ENCODE measurements at places on chromosomes 3 and 15. TPM values are rescaled to one million over a fixed set of nuclear protein-coding genes. Genes with fewer than 3 reads are reported as not detected.

GRCh38 chr15:80902298-80902801 is 87.3 kb downstream of the MESD start:
- DNase-seq: no peak

DNA sequence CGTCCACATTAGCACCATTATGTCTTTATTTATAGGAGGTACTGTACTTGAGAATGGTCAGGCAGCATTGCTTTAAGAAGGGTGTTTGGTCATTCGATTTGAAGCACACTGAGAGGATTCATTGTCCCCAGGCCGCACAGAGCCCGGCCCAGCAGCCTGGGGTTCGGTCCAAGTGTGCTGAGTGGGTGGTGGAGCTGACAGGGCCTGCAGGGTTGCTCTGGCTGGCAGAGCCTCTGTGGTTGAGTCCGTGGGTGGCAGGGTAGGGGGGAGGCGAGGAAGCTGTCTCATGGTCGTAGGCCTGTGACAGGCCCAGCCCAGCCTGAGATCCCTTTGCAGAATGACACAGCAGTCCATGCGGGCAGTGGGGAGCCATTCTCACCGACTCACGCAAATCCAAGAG is 227.7 kb upstream of the TOPAZ1 start:
- DNase-seq: no peak

DNA sequence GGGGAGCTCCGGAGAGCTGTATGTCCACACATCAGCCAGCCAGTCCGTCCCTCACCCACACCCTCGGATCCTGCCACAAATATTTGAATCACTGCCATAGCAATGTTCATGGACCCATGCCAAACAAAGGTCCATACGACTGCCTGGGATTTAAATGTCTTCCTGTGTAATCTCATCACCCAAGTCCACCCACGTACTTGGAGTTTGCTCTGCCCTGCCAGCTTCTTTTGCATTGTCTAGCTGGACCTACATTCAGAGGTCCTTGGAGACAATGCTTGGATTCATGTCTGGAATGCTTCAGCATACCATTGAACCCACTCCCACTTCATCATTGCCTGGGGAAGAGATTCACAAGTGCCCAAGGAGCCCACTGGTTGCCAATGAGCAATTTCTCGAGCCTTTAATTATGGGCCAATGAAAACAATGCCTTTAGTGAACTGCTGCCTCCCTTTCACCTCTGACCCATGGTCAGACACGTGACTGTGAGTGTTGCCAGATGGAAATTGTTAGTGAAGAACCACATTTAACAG is 90.4 kb upstream of the PHLDB2 start:
- no peak for DNase-seq

- DNase-seq: peak; percentile 73
Measured at GRCh38 chr15:59329570-59330350, 42.9 kb downstream of the MYO1E start.

DNA sequence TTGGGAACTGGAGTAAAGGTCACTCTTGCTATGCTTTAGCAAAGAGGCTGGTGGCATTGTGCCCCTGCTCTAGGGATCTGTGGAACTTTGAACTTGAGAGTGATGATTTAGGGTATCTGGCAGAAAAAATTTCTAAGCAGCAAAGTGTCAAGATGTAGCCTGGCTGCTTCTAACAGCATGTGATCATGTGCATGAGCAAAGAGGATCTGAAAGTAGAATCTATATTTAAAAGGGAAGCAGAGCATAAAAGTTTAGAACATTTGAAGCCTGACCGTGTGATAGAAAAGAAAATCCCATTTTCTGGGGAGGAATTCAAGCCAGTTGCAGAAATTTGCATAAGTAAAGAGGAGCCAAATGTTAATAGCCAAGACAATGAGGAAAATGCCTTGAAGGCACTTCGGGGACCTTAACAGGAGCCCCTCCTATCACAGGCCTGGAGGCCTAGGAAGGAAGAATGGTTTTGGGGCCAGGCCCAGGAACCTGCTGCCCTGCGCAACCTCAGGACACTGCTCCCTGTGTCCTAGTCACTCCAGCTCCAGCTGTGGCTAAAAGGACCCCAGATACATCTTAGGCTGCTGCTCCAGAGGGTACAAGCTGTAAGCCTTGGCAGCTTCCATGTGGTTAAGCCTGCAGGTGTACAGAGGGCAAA is 212.2 kb upstream of the LINGO1 start:
- DNase-seq: no peak

- no peak for DNase-seq
Measured at GRCh38 chr3:9168241-9168741, 81.2 kb downstream of the SRGAP3 start.

- DNase-seq: no peak
Measured at GRCh38 chr3:16053794-16054193, 120.7 kb upstream of the GALNT15 start.

- DNase-seq: no peak
Measured at GRCh38 chr3:10600296-10600714, 94.9 kb upstream of the ATP2B2 start.

DNA sequence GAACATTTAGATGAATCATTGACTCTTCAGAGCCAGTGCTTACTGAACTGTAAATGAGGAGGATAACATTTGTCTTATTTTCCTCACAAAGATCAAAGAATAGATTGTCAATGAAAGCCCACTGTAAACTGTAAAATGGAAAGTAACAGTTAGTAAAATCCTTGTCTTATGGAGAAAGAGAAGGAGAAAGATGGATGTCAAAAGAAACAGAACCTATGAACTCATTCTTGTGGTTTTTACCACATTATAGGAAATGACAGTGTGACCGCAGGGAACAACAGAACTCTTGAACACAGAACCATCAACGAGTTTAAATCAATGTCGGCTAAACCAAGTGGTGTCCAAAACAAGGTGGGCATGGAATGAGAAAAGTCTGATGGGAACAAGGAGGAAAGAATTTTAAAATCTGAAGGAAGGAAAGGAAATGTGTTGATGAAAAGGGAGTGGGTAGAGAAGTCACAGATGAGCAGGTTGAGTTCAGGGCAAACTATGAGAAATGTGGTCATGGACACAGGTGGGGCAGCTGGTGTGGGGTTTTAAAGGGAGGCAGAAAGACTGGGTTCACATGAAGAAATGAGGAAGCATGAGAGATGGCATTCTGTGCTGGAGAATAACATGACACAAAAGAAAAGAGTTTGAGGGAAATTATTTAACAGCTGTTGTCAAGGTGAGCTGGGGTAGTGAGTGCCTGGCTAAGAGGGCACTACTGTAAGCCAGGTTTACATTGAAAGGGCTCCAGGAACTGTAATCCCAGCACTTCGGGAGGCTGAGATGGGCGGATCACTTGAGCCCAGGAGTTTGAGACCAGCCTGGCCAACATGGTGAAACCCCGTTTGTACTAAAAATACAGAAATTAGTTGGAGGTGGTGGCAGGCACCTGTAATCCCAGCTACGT is 42.4 kb upstream of the ETV5 start:
- DNase-seq: no peak

DNA sequence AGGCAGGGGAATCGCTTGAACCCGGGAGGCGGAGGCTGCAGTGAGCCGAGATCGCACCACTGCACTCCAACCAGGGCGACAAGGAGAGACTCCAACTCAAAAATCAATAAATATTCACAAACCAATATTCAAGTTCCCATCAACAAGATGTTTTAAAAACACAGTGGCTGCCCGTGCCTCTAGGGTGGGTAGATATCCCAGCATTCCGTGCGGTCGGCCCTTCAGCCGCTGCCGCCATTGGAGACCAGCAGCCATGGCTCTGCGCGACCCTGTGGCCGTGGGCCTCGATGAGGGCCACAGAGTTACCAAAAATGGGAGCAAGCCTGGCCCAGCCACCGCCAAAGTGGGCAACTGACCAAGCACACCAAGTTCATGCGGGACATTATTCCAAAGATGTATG is 6.7 kb downstream of the ULK4 start:
- DNase-seq: no peak

DNA sequence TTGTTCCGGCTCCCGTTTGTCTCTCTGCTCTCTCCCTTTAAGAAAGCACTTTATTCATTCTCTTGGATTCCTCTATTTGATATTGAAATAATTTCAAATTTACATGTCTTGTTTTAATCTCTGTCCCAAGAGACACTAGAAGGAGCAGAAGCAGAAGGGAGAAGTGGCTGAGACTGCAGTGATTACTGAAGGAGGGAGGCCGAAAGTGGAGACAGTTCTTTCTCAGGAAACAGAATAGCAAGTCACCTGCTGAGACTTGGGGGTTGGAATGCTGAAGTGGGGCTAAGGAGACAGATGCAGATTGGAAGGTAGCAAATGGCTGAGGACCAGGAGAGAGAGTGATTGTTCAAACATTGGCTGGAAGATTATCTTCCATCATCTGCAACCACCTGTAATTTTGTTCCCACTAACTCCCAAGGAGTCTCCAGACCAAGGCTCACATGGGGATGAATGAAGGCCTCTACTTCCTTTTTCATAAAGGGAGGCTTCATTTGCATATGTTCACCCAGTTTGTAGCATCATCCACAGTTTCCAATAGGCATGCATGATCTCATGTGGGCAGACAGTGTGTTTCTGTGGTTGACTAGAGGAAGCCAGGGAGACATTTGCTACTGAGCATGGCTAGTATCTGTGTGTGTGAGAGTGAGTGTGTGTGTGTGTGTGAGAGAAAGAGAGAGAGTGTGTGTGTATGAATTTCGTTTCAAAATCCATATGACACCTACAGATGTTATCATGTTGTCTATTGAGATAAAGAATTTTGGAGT is 24.0 kb downstream of the LTF start:
- no peak for DNase-seq

DNA sequence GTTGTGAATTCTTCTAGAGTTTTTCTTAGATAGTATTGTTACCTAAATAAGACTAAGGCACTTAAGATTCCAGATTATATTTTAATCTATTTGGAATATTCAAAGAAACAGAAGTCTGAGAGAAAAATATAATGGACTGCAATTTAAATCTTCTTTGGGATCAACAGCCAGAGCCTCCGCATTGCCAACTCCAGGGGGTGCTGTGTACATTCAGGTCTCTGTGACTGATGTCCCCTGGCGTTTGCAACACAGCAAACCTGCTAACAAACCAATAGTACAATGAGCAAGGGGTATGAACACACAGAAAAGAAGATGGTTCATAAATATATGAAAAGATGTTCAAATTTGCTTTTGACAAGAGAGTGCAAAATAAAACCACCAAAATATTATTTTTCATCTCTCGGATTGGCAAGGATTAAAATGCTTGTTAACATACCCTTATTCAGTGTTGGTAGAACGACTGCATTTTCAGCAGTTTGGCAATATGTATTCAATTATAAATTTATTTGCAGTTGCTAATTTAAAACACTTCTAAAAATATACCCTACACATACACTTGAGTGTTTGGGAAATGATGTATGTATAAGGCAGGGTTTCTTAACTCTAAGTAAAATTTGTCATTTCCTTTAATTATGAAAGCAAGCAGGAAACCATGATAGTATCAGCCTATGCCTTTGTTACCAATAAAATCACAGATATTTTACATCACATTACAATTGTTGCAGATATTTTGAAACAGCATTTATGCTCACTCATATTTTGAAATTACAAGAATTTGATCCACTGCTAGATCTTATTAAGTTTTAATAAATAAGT is 16.1 kb upstream of the TM4SF1 start:
- peak; percentile 86 for DNase-seq

POPDC2 gene
- total RNA-seq: 0.99 TPM

LYZL4 gene
- total RNA-seq: not detected

PTH1R gene
- 8.2 TPM for total RNA-seq

C3orf49 gene
- not detected for total RNA-seq

ZBED2 gene
- not detected for total RNA-seq

HTR3E gene
- total RNA-seq: not detected

KNG1 gene
- not detected for total RNA-seq
